Suprapubic skin (tissue), 4 donors: ENCODE measurements at places on chromosomes 12 and 14.
A peak's percentile ranks its signal among the peaks of the same experiment; 100 is the strongest.

DNA sequence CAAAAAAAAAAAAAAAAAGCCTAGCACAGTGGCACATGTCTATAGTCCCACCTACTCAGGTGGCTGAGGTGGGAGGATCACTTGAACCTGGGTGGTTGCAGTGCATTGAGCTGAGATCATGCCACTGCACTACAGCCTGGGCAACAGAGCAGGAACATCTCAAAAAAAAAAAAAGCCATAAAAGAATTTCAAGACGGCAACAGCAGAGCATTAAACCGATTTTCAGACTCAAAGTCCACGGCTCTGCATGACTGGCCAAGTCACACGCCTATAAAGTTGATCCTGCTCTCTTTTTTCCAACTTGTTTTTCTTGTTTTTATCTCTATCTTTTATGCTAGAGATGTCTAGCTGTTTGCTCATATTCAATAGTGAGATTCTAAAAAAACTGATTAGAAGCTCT, 45.3 kb downstream of the FBXO34 start:
- no peak for DNase-seq

DNA sequence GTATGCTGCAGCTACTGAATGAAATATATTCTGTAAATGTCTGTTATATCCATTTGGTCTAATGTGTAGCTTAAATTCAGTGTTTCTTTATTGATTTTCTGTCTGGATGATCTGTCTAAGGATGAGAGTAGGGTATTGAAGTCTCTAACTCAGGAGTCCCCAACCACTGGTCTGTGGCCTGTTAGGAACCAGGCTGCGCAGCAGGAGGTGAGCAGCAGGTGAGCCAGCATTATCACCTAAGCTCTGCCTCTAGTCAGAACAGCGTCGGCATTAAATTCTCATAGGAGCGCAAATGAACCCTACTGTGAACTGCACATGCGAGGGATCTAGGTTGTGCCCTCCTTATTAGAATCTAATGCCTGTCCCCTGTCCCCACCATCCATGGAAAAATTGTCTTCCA, 329.7 kb upstream of the RGS6 start:
- no peak for DNase-seq

DNA sequence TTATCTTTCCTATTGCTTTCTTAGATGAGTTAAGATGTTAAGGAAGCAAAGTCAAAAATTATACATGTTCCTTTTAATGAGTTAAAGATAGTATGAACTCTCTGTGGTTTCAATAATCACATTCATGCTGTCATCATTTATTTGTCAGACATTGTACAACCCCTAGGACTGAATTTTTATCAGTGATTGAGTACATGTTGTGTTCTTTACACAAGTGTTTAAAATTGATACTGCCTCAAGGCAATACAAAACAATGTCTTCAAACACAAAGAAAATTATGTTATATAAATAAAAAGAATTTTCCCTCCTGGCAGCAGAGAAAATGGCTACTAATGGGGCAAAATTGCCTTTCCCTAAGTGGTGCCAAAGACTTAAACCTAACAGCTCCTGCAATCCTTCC, 34.6 kb upstream of the KCNJ8 start:
- DNase-seq: no peak

DNA sequence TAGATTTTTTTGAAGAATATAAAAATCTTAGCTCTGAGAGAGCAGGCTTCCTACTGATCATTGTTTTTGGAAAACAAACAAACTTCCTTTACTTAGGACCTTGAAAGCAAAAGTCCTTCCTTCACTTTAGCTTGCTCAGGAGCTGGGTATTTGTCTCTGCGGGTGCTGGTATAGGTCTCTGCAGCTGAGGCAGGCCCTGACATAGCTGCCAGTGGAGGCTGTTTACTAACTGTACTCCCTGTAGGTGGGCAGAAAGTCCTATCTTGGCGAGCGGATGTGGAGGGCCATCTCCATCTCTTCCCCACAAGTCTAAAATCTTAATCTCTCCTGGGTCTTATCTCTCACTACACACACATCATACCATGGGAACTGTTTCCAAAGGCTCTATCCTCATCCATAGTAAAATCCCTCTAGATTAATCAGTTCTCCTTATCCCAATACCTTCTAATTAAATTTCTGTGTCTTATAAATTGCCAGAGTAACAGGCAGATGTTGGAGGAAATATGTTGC, 4.1 kb upstream of the MIA2 start:
- DNase-seq: no peak

DNA sequence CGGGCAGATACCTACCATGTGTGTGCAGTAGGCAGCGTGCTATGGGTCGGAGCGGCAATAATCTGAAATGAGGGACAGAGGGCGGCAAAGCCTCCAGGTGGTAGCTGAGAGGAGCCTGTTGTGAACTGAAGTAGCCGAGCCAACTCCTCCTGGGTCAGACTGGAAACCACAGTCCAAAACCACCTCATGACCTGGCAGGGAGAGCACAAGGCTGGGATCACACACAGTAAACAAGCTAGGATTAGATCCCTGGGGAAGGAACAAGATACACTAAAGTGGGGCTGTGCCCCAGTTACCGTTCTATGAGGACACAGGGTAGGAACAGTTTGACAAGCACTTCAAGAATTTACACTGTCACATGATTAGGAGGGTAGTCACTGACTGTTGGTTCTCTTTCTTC, 49.0 kb downstream of the AREL1 start:
- DNase-seq: no peak

- DNase-seq: no peak
Measured at GRCh38 chr12:27552886-27553560, 29.0 kb downstream of the PPFIBP1 start.

DNA sequence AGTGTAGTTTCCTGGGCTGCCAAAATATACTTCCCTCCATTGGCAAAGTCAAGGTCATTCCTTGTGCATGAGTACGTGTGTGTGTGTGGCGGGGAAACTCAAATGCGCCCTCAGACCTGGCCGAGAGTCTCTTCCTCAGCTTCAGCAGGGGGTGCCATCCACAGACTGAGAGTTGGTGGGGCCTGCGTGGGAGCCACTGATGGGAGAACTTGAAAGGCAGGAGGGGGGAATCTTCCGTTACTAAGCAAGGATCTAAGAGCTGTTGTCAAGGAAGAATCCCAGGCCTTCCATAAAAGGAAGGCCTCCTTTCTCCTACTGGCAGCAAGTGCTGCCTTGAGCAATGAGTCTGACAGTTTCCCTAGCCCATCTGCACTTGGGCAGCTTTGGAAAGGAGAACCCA, 274.9 kb downstream of the EMP1 start:
- DNase-seq: no peak

- DNase-seq: peak; percentile 90
Measured at GRCh38 chr14:99271951-99272631, at the start of gene BCL11B. BCL11B (minus strand) TSS chr14:99272197; CDS start chr14:99271218, 979 bp downstream.

DNA sequence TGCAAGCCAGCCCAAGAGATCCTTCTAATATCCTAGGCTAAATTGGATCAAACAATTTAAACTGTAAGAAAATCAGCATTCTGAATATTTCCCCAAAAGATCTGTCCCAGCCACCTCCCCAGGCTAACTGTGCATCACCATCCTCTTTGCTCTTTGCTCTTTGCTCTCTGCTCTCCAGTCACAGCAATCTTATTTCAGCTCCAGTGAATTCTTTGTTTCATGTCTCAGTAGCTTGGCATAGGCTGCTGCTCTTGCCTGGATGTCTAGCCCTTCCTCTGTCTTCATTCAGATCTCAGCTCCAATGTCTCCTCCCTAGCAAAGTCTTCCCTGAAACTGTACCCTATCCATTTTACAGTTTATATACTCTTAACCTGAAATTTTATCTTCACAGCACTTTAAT, 399.8 kb upstream of the USP15 start:
- DNase-seq: no peak

DNA sequence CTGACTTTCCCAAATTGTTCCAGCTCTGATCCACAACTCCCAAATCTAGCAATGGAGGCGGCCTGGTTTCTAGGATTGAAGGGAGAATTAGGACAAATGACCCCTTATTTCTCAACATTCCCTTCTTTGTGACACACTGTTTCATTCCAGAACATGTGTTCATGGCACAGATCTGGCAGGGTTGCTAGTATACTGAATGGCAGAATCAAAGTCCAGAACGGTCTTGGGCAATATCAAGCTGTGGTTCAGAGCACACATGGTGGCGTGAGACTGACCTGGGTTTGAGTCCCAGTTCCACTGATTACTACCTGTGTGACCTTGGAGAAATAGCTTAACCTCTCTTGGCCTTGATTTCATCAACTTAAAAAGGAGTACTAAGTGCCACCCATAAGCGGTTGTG, 152.5 kb downstream of the SAMD4A start:
- DNase-seq: no peak
